ENCODE measurements at places on chromosomes 5 and 9. TPM values are rescaled to one million over a fixed set of nuclear protein-coding genes. Genes with fewer than 3 reads are reported as not detected.
A peak's percentile ranks its signal among the peaks of the same experiment; 100 is the strongest.

- H3K4me1 ChIP-seq = no peaks in the 10 kb centered on the region
- no peak overlapping the region for H3K27ac ChIP-seq
- DNase-seq = no peak
- H3K36me3 ChIP-seq = no peaks in the 10 kb centered on the region
These were observed 341.1 kb downstream of the MAT2B start for GRCh38 chr5:163846512-163846911.

DNA sequence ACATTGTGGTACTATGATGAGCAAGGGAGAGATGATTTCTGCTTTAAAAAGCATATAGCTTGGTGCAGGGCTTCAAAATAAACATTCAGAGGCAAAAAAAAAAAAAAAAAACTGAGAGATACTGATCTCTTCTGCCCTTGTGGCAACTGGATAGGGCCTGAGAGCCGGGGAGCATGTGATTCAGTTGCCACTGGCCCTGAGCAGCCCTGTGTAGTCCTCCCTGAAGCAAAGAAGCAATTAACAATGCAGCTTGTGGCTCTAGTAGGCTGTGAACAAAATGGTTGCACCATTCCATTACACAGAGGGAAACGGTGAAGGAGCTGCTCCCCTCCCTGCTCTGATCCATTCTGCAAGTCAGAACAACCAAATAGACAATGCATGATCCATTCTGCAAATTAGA, 347.5 kb upstream of the DAB2 start:
- peaks cover 29% of the 10 kb centered on the region for H3K27me3 ChIP-seq
- no peak overlapping the region for H3K27ac ChIP-seq
- H3K4me1 ChIP-seq = no peaks in the 10 kb centered on the region
- no peaks in the 10 kb centered on the region for H3K36me3 ChIP-seq
- H3K4me3 ChIP-seq = no peak overlapping the region

GRCh38 chr9:93446073-93446472, 5.4 kb upstream of the FAM120A start:
- peak overlapping the region; percentile 76 for H3K27ac ChIP-seq
- H3K4me1 ChIP-seq = peaks cover 25% of the 10 kb centered on the region
- peaks cover 2% of the 10 kb centered on the region for H3K36me3 ChIP-seq

GRCh38 chr9:103949096-103949495, 145.0 kb upstream of the SMC2 start:
- peaks cover 4% of the 10 kb centered on the region for H3K4me1 ChIP-seq
- DNase-seq = no peak
- no peak overlapping the region for H3K4me3 ChIP-seq
- peaks cover 22% of the 10 kb centered on the region for H3K27me3 ChIP-seq
- no peak overlapping the region for H3K27ac ChIP-seq
- H3K36me3 ChIP-seq = no peaks in the 10 kb centered on the region

PCDHB6 gene
- not detected for total RNA-seq

MEIKIN gene
- 0.19 TPM for total RNA-seq
